ENCODE measurements at places on chromosomes 11 and 22.

DNA sequence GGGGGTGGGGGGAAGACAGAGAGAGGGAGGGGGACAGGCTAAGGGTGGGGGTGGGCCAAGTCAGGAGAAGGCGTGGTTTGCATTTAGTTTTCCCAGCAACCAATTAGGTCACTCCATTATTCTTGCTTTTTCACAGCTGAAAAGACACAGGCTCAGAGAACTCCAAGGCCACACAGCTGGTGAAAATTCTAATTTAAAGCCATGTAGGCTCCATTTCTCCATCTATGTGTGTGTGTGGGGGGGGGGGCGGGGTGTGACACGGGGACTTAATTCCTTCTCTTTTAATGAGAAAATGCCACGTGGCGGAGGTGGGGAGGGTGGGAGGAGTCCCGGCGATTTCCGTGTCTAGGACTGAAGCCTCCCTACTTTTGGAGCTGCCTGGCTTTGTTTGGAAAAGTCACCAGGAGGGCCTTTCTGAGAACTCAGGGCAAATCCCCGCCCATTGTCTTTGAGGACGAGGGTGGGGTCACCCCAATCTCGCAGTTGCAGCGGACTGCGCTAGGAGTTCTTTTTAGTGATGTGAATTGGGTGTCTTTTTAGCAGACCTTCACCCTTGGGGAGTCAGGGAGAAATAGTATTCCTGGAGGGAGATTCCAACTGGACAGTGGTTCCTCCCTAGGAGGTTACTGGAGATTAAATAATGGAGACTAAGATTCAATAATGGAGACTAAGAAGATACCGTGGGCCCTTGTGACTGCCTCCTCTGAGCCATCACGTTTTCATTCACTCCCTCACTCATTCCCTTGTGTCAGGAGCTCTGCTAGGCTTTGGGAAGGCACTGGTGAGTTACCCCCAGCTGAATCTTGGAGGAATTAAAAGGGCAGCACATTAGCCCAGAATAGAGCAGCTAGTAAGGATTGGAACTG lies 36.4 kb upstream of the PTPRJ start:
- DNase-seq = no peak

- no peak for DNase-seq
These were observed 455.4 kb upstream of the CNTN5 start for GRCh38 chr11:98565311-98565710.

GRCh38 chr11:120642196-120642894 lies 130.8 kb downstream of the GRIK4 start:
- no peak for DNase-seq

- peak; percentile 45 for DNase-seq
These were observed 875 bp upstream of the STT3A start for GRCh38 chr11:125591649-125592304.

GRCh38 chr11:944711-945470 lies 19.2 kb downstream of the AP2A2 start:
- no peak for DNase-seq

DNA sequence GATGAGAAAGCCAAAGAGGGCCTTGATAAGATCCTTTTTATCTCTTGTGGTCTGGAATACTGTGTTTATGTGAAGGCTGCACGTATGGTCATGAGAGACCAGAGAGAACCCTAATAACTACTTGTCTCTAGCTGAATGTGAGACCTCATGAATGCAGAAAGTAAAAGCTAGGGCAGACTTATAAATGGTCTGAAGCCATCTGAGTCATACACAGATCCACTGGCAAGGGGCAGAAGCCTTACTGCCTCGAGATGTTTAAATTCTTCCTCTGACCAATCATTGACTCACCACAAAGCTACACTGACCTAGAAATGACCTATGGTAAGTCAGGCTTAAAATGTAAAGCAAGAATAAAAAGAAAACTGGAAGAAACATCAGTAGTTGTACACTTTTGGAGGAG lies 22.7 kb upstream of the OR4B1 start:
- peak; percentile 28 for DNase-seq

DNA sequence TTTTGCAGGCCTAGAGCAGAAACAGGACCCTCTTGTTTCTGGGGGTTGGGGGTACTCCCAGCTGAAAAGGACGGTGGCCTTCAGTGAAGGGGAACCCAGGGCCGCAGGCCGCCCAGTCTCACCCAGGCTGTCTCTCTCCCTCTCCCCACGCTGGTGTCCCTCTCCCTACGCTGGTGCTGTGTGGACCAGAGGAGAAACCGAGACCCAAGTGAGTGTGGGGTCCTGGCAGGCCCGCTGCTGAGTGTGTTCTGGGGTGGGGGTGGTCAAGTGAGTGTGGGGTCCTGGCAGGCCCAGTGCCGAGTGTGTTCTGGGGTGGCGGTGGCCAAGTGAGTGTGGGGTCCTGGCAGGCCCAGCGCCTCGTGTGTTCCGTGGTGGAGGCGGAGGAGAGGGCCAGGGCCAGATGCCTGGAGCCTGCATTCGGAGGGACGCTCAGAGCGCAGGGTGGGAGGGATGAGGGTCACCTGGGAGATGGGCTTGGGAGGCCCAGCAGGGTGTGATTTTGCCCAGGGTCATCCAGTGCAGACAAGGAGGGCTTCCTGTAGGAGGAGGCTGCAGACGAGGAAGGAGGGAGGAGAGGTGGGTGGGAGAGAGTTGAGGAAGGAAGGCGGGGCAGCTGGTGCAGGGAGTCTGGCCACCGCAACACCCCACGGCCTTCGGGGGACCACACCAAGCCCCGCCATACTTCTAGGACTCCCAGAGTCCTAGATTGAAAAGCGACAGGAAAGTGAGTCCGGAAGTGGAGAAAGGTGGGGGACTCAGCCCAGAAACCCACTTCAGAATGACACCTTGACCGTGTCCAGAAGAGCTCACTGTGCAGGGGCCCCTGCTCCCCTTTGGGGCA lies 10.3 kb downstream of the TNNT3 start:
- DNase-seq = no peak

GRCh38 chr11:105911454-105911853 lies 110.6 kb downstream of the MSANTD4 start:
- DNase-seq = no peak

DNA sequence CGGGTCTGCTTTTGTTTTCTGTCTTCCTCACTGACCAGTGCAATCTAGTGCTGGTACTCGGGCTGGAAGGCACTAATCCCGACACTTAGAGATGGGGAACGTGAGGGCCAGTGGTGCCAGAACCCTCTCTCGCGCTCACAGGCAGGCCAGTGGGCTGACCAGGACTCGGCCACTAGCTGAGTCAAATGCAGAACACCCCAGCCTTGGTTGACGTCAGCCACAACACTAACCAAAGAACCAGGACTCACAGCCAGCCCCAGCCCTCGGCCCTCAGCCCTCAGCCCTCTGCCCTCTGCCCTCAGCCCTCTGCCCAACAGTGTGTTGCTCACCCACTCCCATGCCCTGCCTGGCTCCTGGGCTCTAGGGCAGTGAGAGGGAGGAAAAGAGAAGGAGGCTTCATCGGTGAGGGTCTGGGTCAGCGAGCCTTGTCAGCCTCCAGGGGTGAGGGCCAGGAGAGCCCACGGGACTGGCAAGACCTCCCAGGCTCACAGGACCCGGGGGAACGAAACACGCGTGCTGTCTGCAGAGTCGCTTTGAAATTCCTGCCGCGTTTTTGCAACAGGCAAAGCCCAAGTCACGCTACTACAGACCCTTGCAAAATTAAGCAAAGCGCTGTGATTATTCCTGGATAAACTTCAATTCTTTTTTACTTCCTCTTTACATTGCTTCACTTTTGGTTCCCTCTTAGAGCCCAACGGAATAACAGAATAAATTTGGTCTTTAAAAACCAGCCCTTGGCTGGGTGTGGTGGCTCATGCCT lies 27.5 kb downstream of the KIAA0930 start:
- peak; percentile 26 for DNase-seq

DNA sequence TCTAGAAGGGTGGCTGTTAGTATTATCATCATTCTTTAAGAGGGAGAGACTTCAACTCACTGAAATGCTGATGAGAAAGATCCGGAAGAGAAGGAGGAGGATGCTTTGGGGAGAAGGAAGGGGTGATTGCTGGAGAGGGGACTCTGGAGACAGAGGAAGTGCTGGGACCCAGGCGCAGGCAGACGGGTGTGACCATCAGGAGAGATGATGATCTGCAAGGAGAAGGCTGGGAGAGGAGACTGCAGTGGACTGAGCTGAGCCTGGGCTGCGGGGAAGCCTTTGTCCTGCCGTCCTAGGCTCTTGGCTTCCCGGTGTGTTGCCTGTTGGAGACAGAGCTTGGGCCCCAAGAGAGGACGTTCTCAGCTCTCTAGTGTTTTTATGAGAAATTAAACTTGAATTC lies 22.6 kb downstream of the RASD2 start:
- no peak for DNase-seq

DNA sequence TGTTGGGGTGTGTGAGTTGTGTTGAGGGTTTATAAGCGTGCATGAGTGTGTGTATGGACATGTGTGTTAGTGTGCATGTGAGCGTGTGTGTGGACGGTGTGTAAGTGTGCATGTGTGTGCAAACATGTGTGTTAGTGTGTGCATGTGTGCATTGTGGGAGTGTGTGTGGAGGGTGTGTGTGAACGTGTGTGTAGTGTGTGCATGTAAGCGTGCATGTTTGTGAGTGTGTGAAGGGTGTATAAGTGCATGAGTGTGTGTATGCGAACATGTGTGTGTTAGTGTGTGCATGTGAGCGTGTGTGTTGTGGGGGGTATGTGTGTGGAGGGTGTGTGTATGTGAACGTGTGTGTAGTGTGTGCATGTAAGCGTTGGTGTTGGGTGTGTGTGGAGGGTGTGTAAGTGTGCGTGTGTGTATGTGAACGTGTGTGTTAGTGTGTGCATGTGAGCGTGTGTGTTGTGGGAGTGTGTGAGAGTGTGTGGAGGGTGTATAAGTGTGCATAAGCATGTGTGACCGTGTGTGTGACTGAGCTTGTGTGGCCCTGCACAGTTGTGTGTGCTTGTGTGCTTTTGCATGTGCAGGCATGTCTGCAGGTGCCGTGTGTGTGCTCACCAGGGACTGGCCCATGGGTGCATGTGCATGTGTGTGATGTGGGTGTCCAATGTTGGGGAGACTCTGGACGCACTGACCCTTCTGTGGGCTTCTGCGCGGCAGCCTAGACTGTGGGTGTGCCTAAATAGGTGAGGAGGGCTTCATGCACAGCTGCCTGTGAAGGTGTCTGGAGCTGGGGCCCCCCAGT lies 866.2 kb downstream of the TBC1D22A start:
- no peak for DNase-seq

GRCh38 chr22:38029901-38030300 lies 27.3 kb upstream of the PICK1 start:
- no peak for DNase-seq

- no peak for DNase-seq
These were observed 87.5 kb upstream of the SESN3 start for GRCh38 chr11:95318498-95318897.

- DNase-seq = peak; percentile 30
These were observed 3.4 kb downstream of the CLPB start for GRCh38 chr11:72430741-72431570.

DNA sequence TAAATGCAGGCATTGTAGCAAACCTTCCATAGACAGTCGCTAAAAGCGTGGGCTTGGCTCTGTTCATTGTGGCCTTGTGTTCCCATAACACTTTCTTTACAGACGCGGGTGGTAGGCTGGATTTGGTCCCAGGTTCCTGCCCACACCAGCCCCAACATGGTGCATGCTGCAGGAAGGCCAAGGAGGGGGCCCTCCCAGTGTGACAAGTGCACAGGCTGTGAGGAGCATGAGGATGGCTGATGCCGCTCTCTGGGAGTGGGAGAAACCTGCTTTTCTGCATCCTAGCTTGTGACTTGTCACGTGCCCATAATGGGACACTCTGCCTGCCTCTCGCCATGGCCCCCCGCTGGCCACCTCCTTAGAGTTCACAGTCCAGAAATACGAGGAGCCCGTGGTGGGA lies 161.8 kb upstream of the B3GAT1 start:
- no peak for DNase-seq

GRCh38 chr22:38612217-38613006 lies 42.4 kb upstream of the DMC1 start:
- DNase-seq = no peak

DNA sequence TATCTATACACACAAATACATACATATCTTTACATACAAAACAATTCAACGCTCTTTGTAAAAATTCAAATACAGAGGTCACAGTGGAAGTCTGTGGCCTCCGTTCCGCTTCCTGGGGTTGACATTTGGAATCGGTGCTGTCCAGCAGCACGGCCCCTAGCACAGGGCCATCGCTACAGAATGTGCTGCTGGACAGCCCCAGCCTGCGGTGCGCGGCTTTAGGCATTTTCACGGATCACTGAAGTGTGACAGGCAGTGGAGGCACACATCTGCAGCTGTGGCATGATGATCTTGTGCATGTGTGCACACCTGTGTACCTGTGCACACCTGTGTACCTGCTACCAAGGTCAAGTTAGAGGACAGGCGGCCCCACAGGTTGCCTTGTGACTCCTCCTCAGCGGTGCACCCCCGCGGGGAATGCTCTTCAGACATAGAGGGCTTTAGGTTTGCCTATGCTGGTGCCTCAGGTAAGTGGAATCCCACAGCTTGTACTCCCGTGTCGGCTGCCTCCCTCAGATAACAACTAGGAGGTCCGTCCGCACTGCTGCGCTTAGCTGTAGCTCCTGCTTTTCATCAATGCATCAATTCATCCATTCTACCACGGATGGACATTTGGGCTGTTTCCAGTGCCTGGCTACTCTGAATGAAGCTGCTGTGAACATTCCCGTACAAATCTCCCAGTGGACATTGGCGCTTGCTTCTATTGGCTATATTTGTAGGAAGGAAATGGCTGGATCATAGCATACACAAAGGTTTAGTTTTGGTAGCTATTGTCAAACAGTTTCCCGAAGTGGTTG lies 29.9 kb downstream of the GAL start:
- no peak for DNase-seq

- DNase-seq = no peak
These were observed 81.1 kb downstream of the LRRC32 start for GRCh38 chr11:76589477-76589876.

- DNase-seq = peak; percentile 12
These were observed 22.3 kb downstream of the HPS4 start for GRCh38 chr22:26461188-26461810.

DNA sequence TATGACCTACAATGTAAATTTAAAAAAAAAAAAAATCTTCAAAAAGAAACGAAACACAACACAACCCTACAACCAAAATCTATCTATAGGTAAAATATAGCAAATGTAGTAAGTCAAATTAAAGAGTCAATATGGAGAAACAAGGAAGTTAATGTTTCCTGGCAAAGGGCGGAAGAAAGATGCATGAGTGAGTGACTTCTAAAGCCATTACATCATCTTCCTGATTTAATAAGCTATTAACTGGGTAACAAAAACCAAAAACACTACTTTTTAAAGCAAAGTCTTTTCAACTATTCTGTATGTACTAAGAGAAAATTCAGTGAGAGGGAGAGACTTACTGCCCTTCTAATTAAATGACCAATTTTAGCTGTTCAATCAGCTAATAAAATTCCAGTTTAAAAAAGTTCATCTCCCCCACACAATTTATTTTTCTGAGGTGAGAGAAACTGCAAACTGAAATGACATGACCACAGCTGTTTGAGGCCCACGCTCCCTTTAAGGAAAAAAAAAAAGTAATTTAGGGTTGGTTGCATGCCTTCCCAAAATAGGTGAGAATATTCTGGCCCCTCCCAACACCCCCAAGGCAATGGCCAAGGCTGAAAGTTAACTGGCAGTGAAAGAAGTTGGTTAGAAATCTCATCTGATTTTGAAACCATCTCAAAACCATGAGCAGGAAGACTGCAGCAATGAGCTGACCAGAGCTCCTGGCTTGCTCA lies 5.9 kb downstream of the SF1 start:
- no peak for DNase-seq
